Activated CD4-positive, alpha-beta T cell treated with anti-CD3 and anti-CD28 coated beads for 4 hours (primary cell): ENCODE measurements at places on chromosomes 2 and 18.
A peak's percentile ranks its signal among the peaks of the same experiment; 100 is the strongest.

GRCh38 chr2:139924070-139924469, 1143.9 kb upstream of the NXPH2 start:
- DNase-seq = no peak

DNA sequence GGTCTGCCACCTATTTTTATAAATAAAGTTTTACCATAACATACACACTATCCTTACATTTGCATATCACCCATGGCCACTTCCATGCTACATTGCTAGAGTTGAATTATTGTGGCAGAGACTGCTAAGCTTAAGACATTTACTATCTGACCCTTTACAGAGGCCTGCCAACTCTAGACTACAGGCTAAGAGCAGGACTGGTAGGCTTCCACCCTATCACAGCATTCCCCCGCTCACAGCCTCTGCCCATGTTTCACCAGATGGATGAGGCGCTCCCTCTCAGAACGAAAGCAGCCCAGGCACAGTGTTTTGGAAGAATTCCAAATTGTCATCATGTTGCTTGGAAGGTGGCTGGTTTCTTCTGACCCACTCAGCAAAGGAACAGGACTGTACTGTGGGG, 91.7 kb upstream of the SLC35G4 start:
- DNase-seq = no peak

- no peak for DNase-seq
These were observed 55.9 kb upstream of the NOL4 start for GRCh38 chr18:34280653-34281052.

DNA sequence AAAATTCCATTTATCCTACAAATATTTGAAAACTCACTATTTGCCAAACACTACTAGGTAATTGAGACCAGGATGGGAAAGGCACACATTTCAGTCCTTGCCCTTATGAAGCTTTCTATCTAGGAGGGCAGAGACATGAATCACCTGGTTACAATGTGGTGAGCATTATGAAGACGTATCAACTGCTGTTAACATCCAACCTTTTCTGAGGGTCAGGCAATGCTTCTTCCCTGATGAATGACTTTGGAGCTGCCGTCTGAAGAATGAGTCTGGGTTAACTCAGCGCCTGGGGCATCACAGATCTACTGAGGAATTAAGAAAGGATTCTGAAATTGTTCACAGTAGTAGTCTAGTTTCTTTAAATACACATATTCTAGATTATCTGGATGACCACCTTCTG, 62.1 kb upstream of the NOSTRIN start:
- no peak for DNase-seq

GRCh38 chr18:40365526-40365925, 1589.5 kb upstream of the PIK3C3 start:
- no peak for DNase-seq

- no peak for DNase-seq
These were observed 53.6 kb upstream of the TMEM17 start for GRCh38 chr2:62559582-62559981.

GRCh38 chr2:205438241-205438640, 244.1 kb upstream of the NRP2 start:
- no peak for DNase-seq

DNA sequence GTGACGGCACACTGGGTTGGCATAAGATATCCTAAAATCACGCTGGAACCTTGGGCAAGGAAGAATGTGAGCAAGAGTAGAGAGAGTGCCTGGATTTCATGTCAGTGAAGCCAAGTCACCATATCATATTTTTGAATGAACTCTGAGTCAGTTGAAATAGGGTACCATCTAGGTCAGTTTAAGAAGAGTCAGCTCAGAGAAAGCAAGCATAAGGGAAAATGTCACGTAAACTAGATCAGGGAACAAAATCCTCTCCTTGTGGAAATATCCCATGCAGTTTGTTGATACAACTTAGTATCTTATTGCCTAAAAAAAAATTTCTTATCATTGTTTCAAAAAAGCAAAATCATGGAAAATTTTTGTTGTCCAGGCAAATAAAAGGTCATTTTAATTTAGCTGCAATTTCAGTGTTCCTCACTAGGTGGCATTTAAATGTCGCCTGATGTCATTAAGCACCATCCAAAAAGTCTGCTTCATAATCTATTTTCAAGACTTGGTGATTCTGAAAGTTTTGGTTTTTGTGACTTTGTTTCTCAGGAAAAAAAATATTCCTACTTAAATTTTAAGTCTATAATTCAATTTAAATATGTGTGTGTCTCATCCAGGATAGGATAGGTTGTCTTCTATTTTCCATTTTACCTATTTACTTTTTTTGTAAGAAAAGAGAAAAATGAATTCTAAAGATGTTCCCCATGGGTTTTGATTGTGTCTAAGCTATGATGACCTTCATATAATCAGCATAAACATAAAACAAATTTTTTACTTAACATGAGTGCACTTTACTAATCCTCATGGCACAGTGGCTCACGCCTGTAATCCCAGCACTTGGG, 19.6 kb downstream of the RSAD2 start:
- no peak for DNase-seq

GRCh38 chr18:75551071-75551470, 123.6 kb upstream of the SMIM21 start:
- DNase-seq = no peak

- DNase-seq = no peak
These were observed 298.8 kb upstream of the FANCL start for GRCh38 chr2:58539973-58540372.

- DNase-seq = no peak
These were observed 81.5 kb upstream of the STON1 start for GRCh38 chr2:48448274-48449061.

DNA sequence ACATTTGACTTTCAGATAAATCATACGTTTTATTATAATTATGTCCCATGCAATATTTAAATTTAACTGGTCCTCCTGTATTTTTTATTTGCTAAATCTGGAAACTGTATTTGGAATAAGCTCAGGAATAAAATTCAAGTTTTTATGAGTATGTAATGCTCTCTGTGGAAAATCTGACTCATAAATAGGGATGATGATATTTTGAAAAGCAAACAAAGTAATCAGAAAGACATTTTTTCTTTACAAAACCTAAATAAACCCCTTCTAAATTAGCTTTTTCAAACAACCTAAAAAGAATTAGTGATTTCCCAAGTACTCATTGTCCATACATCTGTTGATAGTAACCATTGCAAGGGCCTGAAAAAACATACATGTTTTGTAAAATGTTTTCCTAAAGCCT, 41.1 kb downstream of the ASB1 start:
- no peak for DNase-seq

DNA sequence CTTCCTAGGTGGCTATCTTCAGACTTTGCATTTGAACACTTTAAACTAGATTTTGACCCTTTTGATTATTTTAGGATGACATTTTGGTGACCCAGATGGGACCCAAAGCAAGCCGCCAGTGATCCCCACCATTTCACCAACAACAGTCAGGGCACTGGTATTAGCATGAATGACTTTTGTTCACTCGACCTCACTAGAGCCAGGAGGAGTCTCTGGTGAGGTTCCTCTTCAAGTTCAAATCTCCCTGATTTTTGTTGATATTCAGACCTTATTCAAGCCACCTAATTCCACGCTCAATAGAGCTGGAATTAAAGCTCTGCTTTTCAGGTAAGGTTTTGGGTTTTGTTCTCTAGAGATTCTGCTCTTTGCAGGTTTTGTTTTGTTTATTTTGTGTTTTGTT, 202.3 kb downstream of the MREG start:
- DNase-seq = no peak

- DNase-seq = no peak
These were observed 186.1 kb upstream of the STON1 start for GRCh38 chr2:48343571-48344440.

GRCh38 chr2:23427350-23427749, 42.4 kb downstream of the KLHL29 start:
- no peak for DNase-seq

DNA sequence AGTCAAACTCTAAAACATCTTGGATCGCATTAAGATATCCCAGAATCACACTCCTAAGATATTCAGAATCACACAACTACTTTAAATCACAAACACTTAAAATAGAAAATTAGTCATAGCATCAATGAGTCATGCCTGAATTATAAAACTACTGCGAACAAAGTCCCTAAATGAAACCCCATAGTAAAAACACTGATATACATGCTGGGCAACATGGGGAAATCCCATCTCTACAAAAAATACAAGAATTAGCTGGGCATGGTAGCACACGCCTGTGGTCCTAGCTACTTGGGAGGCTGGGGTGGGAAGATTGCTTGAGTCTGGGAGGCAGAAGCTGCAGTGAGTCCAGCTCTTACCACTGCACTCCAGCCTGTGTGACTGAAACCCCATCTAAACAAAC, 101.7 kb downstream of the COBLL1 start:
- DNase-seq = no peak

GRCh38 chr18:13700153-13700552, 26.2 kb downstream of the FAM210A start:
- DNase-seq = no peak

- DNase-seq = no peak
These were observed 221.2 kb downstream of the IRS1 start for GRCh38 chr2:226578373-226578772.

DNA sequence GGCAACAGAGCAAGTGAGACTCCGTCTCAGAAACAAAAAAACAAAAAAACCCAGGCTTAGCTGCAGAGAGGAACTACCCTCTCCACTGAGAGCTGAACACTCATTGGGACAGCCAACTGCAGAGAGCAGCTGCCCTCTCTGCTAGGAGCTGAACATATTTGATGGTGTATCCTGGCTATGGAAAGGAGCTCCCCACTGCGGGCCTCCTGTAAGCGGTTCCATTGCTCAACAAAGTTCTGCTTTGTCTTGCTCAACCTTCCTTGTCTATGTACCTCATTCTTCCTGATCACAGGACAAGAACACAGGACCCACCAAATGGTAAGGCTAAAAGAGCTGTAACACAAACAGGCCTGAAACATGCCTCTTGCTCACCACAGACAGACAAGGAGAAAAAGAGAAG, 246.3 kb upstream of the LRRTM4 start:
- no peak for DNase-seq

- DNase-seq = no peak
These were observed 700.9 kb downstream of the ERBB4 start for GRCh38 chr2:211837706-211838105.

DNA sequence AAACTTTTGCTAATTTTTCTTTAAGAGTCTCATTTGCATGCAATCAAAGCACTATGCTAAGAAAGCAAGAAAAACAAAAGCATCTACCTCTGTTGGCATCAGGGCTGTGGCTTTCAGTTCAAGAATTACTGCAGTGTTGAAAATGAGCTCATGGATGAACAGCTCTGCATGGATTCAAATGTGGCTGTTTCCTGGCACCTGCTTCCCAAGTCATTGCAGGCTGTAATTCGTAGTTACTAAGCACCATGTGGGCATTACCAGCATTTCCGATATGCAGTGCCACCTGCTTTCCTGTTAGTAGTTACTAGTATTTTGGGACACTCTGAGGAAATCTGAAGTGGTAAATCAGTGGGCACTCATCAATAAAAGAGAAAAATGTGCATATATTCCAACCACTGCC, 37.8 kb upstream of the FAM110C start:
- no peak for DNase-seq

DNA sequence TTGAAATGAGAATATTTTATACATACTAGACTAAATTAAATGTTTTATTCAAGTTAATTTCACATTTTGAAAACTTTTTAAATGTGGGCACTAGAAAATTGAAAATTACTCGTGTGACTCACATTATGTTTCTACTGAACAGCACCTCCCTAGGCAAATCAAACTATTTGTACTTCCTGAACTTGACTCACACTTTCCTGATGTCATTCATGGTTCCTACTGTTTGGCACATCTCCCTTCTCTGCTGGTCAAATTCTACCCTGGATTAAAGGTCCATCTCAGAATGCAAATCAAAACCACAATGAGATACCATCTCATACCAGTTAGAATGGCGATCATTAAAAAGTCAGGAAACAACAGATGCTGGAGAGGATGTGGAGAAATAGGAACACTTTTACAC, 16.7 kb downstream of the LHCGR start:
- DNase-seq = no peak

DNA sequence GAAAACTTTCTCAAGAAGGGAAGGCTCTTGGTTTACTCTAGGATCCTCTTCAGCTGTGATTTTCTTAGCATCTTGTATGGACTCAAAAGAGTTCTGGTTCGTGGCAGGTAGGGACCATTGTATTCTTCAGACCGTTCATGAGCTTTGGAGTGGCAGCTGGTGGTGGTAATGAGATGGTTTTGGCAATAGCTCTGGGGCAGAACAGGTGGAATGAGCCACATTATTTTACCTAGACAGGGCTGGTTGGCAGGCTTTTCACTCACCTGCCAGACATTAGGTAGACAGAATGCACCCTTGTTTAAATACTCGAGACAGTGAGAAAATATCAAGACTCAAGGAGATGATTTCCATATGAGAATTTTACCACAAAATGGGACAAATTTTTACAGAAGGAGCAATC, 26.2 kb upstream of the MGAT5 start:
- no peak for DNase-seq

- no peak for DNase-seq
These were observed 43.5 kb downstream of the BMP10 start for GRCh38 chr2:68827666-68828065.

DNA sequence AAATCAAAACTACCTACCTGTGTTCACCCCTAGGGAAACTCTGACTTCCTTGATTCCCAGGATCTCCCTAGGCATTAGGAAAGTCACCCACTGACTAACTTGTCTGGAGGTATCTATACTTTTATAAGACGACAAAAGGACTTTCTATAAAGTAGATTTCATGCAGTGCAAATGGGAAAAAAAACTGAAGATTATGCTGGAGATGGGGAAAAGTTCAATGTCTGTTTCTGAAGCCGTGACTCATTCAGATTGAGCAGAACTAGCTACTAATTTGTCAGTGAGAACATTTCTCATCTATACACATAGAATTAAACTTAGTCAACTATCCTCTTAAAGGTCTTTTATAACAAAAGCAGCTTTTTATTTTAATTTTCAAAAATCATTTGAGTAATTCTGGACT, 6.0 kb downstream of the SEPTIN10 start:
- no peak for DNase-seq

- peak; percentile 97 for DNase-seq
These were observed at the start of gene STRN for GRCh38 chr2:36966370-36967235. Gene STRN (minus strand): TSS chr2:36966536. CDS start chr2:36966463, 73 bp downstream.

DNA sequence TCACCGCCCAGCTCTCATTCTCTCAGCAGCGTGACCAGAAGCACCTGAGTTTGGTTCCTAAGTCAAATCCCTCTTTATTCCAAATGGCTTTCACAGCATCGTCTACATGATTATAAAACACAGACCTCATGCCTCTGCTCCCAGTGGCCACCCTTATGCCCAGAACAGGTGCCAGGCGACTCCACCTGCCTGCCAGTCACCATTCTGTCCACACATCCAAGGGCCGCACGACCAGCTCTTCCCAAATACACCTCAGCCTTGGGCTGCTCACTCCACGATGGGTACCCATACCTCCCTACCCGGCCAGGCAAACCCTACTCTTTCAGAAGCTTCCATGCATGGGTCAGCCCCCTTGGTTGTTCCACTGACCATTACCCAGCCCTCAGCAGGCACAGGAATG, 851.6 kb upstream of the SALL3 start:
- DNase-seq = no peak
